ENCODE measurements at places on chromosomes 7 and 10.

GRCh38 chr7:49279891-49280290 is 355.5 kb downstream of the CDC14C start:
- no peak for DNase-seq

GRCh38 chr10:70192326-70192968 is 22.1 kb upstream of the SAR1A start:
- no peak for DNase-seq

- no peak for DNase-seq
These were observed 19.5 kb upstream of the PTER start for GRCh38 chr10:16417341-16417740.

- no peak for DNase-seq
These were observed 13.2 kb downstream of the CREB5 start for GRCh38 chr7:28425496-28425895.

GRCh38 chr10:96390460-96390864 is 31.7 kb upstream of the OPALIN start:
- DNase-seq = no peak

GRCh38 chr7:67754651-67755050 is 758.0 kb downstream of the TYW1 start:
- no peak for DNase-seq

DNA sequence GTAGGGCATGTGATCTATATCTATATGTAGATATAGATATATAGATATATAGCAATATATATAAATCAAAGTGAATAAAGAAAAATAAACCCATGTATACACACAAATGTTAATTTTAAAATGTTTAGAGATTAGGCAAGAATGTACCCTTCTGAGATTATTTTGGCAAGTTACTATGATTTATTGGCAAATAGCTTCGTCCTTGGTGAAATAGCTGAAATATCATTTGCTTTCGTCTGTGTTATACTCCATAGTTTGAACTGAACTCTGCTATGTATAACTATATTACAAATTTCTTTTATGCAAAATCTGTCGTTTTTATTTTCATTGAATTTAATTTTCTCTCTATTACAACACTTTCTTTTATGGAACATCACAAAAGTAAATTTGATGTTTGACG is 57.5 kb downstream of the CPED1 start:
- DNase-seq = no peak

DNA sequence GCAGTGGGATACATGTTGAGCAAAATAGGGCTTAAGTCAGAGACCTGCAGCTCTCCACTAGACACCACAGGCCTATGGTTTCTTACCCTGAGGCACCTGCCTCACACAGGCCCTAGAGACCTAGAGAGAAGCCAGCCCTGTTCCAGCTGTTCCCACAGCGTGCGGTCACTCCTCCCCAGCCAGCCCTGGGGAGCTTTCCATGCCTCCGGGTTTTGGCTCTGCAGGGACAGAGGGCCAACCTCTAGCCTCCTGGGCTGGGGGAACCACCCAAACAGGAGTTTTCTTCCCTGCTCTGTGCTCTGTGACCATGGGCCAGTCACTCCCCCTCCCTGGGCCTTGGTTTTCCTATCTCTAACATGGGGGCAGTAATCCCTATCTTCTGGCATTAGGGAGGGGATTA is 33.0 kb downstream of the SH2B2 start:
- DNase-seq = no peak

GRCh38 chr7:99623702-99624447 is 7.1 kb downstream of the ZSCAN25 start:
- DNase-seq = no peak

DNA sequence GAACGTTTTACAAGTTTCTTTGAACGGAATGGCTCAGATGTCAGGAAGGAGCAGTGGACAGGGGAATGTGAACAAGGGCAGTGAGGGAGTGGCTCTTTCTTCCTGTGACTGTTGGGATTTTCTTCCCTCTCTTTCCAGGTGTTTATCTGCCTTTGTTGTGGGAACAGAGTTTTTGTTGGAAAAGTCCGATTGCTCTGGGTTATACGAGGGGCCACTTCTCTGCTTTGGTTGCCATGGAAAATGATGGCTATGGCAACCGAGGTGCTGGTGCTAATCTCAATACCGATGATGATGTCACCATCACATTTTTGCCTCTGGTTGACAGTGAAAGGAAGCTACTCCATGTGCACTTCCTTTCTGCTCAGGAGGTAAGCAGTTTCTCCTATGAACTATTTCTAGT is 41.4 kb downstream of the ZRANB1 start:
- DNase-seq = no peak

DNA sequence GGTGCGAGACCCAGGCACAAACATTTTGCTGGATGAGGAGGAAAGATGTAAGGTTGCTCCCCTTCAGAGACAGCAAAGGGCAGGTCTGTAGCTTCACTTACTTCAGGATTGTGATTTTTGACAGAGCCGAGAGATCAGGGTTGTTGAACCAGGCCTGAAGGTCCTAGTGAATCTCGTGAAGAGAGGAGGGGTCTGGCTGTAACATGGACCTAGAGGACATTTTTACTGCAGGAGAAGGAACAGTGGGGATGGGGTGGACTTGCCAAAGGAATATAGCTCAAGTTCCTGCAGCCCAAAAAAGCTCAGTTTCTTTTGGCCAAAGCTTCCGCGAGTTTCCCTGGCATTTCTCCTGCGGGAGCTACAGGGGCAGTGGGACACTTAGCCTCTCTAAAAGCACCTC is 976 bp upstream of the EGFR start:
- no peak for DNase-seq

GRCh38 chr10:1522237-1522636 is 215.1 kb downstream of the ADARB2 start:
- DNase-seq = no peak

GRCh38 chr7:138886501-138886917 is 88.5 kb upstream of the ATP6V0A4 start:
- DNase-seq = peak; percentile 35

DNA sequence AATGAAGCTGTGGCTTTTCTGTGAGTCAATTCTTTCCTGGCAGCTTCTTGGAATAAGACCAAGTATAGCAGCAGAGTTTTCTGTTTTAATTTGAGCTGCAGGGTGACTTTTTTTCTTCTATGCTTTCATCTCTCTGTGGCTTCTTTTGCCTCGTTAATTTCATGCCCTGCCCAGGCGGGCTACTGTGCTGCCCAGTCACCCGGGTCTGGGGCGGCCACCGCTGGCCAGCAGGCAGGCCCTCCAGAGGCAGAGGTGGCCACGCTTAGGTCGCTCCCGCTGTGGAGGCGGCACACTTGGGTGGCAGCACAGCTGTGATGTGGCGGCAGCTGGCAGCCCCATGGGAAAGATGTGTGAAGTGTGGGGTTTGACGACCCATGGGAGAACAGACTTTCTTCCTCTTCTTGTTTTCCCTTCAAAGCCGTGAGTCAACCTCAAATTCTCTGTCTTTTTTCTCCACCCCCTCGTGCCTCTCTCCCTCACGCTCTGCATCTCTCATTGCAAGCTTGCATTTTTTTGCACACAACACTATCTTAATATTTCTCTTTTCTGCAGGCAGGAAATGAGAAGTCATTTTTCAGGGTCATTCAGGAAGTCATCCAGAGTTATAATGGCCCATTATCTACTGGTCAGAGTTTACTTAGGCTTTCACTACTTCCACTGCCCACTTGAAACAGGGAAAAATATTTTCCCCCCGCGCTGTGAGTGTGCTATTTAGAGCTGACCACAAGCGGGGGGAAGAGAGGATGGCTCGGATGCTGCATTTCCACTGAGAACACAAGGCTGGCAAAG is 67.8 kb downstream of the EGFR start:
- no peak for DNase-seq

DNA sequence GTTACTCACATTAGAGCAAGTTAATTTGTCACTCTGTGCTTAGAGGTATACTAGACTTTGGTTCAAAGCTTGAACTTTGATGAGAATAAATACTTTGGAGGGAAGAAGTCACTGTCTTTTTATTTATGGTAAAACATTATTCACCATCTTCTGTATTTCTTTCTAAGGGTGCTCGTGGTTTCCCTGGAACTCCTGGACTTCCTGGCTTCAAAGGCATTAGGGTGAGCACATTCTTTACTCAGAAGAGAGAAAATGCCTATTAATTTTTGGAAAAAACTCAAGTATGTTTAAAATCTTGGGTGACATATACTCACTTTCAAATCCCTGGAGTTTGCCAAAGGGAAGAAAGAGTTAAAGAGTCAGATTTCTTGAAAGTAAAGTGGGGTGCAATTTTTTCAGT is 10.8 kb downstream of the COL1A2 start:
- no peak for DNase-seq

DNA sequence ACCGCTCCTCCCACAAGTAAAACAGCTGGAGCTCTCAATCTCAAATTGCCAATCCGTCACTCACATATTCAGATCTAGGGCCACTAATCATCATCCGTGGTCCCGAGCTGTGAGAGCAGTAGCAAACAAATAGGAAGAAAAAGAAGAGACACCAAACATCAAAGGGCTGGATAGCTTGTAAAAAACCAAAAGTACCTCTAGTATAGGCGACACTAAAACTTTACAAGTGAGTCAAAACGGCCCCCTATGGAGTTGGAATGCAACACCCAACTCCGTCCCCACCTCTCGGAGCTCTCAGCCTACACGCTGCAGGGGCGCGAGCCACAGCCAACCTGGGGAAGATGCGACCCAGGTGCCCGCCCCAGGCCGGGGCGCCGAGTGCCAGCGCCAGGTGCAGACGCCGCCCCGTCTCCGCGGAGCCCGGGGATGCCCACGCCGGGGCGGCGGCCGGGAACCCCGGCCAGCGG is 581 bp downstream of the FAM3C start:
- peak; percentile 19 for DNase-seq

- peak; percentile 69 for DNase-seq
These were observed 15.2 kb upstream of the PPP2R2D start for GRCh38 chr10:131885391-131886165.

DNA sequence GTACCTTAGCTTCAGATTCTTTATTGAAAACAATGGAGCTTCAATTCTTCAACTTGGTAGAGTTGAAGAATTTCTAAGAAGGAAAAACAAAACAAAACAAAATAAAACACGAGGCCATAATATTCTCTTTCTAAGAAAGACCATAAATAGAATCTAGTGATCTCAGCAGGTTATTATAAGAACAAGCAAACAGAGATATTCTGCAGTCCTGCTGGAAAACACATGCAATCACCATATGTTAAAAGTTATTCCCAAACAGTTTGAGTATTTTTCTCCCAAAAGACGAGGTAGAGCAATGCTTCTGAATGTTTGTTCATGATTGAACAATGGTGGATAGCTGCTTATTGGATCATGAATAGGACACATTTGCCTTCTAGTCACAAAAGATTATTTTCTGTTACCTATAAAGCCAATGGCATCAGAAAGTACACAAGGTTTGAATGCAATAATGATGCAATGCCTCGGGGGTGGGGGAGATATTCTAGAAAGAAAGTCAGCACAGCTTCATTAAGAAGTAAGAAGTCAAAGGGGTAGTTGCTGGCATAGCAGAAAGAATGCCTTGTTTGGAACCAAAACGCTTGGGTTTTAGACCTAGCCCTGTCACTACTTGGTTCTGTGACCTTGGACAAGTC is 59.3 kb downstream of the CREB3L2 start:
- no peak for DNase-seq

GRCh38 chr7:143973870-143974416 is 19.3 kb downstream of the OR2F1 start:
- no peak for DNase-seq

DNA sequence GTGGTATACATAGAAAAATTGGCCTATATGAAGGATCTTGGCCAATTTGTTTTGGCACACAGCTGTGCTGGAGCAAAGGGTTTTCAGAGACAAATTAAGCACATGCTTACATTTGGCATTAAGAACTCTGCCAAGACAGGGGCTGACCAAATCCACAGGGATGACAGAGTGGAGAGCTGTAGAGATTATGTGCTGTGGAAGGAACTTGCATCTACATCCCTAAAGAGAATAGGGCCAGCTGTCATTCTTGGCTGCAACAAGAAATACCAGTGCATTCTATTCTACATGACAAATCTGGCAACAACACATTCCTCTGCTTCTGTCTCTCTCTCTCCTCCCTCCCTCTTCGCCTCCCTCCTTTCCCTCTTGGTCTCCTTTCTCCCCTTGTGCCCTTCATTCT is 75.6 kb downstream of the POM121L12 start:
- no peak for DNase-seq

DNA sequence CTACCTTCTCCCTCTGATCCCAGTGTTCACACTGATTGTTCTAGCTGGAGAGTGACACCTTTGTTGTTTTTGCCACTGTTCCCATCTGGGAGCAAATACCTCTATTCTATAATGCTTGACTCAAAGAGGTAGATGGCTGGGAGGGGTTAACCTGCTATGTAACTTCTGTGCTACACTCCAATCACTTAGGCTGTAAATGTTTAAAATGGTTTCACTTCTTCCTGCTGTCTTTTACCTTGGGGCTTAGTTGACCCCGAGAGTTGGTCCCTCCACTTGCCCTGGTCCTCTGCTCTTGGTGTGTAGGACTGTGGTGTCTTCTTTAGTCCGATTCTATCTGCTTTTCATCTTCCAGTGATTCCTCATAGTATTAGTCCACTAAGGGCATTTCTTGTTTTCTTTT is 22.3 kb downstream of the KLHDC10 start:
- no peak for DNase-seq

DNA sequence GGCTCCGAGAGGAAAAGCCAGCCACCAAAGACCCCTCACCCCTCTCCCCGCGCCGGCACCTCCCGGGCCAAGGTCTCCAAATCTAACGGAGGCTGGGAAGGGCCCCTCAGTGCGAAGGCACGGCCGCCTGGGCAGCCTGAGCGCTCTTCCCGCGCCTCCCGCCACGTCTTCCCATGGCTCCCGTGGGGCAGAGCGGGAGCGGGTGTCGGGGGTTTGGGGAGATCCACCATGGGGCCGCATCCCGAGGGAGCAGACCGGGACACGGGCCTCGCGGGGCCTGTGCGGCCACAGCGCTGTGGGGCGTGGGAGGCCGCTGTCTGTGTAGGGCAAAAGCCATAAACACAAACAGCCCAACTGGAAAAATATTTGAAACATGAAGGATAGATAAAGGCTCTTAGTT is 22.4 kb downstream of the GPER1 start:
- no peak for DNase-seq

DNA sequence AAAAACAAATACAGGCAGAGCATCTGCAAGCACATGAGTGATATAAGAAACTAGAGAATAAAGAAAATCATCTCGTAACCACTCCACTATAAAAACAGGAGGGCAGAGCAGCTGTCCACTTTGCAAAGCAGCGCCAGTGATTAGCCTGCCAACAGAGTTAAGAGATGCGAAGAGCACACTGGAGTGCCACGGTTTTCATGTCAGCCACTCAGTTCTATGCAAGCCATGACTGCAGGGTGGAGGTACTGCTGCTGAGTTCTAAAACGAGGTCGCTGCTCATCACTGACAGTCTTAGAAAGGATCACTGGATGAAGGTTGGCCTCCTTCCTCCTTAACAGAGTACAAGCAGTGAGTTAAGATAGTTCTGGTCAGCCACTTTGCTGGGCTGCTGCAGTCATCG is 58.5 kb downstream of the FGFR2 start:
- no peak for DNase-seq

DNA sequence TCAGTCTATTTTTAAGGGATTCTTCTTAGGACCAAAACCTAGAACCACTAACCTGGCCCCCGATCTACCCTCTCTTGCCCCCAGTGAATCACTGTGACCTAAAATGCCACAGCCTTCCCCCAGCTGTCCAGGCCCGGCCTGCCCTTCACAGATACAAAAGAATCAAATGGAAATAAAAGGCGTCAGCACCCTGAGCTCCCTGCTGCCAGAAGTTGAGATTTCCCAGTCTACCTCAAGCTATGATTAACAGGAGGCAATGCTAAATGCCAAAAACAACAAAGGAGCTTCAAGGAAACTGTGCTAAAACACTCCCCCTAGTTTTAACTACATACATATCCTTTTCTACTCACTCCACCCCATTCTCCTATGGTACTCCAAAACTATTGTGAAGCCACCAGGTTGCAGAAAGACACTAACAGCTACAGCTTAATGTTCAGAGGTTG is 67.8 kb downstream of the GSAP start:
- no peak for DNase-seq

- no peak for DNase-seq
These were observed 202.4 kb downstream of the ELFN1 start for GRCh38 chr7:1872191-1873069.

Measured in stimulated activated CD8-positive, alpha-beta memory T cell treated with anti-CD3 and anti-CD28 coated beads, Interleukin-12 subunit alpha, Interleukin-12 subunit beta, amount 100 ng/mL, for 1 hour (primary cell).